ENCODE measurements at places on chromosomes 12 and 14.

DNA sequence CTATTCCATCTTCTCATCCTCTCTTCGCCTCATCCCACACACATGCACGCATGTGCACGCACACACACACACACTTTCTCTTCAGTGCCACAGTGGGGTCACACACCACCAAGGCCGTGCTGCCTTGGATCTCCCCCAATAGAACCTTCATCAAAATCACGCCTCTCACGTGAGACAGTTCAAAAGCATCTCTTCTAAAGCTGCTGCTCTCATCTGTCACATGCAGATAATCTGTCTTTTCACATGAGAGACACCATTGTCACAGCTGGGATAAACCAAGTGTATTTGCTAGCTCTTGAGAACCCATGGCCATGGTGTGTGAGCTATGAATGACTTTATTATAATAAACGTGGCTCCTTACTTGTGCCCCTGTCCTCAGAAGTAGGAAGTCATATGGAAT lies 218.7 kb downstream of the EGLN3 start:
- no peak for DNase-seq

GRCh38 chr12:97177481-97177880 lies 270.4 kb downstream of the NEDD1 start:
- DNase-seq = no peak

- no peak for DNase-seq
These were observed 354.1 kb downstream of the DPF3 start for GRCh38 chr14:72539661-72540315.

GRCh38 chr12:39237004-39237403 lies 205.9 kb downstream of the KIF21A start:
- DNase-seq = no peak

DNA sequence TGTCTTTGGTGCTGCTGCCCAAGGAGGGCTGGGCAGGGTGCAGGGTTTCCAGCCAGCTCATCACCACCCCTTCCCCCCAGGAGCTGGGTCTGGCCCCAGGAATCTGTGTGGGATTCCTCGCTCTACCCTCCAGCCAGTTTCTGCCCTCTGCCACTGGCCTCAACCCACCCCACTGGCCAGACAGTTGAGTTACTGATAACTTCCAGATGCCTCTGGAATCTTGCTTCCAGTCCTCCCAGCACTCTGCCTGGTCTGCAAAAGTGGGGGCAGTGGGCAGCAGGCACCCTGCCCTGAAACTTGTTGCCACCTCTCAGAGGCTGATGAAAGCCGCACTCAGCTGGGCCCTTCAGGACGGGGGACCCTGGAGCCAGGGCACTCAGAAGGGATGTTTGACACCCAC lies 20.1 kb upstream of the TBX3 start:
- no peak for DNase-seq

DNA sequence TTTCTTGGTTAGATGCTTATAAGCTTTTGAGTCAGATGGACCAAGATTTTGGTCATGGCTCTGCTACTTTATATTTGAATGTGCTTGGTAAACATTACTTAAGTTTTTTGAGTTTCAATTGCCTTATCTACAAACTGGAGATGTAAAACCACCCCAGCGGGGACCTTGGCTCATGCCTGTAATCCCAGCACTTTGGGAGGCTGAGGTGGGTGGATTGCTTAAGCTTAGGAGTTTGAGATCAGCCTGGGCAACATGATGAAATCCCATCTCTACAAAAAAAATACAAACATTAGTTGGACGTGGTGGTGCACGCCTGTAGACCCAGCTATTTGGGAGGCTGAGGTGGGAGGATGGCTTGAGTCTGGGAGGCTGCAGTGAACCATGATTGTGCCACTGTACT lies 11.2 kb downstream of the NECAP1 start:
- DNase-seq = no peak

DNA sequence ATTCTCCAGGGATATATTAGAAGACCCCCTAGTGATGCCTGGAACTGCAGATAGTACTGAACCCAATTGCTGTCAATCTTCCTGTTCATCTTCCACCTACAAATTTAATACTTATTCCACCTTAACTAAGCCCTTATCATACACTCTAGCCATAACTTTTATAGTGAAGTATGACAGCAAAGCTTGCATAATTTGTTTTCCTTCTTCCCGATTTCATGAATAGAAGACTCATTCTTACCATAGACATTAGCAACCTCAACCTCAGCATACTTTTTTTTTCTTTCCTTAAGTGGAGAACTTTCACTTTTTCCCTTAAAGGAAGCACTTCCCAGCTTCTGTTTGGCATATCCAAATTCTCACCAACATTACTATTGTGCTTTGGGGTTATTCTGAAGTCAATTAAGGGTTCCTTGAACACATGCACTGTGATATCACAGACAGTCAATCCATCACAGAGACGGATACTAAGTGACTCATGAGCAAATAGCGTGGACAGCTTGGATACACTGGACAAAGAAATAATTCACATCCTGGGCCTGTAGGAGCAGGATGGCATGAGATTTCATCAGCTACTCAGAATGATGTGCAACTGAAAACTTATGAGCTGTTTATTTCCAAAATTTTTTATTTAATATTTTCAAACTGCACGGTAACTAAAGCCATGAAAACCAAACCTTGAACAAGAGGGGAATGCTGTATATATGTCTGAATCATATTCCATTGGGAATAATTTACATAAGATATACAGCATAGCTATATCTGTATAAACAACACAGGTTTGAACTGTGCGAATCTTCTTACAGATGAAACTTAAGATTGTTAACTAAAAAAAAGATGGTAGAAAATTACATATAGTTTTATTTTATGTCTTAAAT lies 63.9 kb downstream of the SYT1 start:
- DNase-seq = no peak

DNA sequence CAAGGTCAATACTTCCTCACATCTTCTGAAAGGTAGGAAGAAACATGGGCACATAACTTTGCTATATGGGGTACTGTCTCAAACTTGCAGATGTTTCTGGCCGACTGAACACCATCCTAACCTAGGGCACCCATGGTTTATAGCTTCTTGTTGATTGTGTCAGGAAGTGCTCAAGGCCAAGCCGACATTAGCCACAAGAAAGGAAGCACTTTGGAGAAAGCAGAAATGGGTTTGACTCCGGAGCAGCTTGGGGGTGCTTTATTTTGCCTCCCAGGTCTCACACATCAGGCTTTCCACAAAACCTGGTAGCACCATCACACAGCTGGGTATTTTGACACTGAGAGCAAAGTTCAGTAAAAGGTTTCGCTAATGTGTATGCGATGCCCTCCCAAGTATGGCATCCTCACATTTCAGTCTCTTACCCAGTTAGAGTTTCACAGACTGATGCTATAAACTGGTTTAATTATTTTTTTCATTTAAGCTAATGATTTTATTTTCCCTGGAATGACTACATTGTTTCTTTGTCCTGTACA lies 25.2 kb upstream of the BHLHE41 start:
- no peak for DNase-seq

GRCh38 chr14:98163873-98164272 lies 1108.1 kb downstream of the BCL11B start:
- DNase-seq = no peak

DNA sequence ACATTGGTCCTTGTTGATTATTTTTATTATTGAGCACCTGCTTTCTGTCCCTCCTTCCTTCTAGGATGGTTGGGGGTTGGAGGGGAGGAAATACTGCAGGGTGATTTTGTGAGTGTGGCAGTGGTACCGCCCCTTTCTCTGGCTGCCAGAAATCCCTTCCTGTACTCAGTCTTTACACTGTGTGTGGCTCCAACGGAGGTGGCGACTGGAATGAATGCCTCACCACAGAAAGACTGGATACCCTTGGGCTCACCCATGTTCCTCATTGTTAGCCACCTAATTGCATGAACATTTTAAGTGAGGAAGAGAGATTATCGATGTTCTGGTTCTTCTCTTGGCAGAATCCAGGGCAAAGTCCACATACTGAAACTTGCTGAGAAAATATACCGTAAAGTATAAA lies 272.0 kb upstream of the E2F7 start:
- DNase-seq = no peak

- DNase-seq = no peak
These were observed 116.4 kb downstream of the TAOK3 start for GRCh38 chr12:118256352-118256751.

DNA sequence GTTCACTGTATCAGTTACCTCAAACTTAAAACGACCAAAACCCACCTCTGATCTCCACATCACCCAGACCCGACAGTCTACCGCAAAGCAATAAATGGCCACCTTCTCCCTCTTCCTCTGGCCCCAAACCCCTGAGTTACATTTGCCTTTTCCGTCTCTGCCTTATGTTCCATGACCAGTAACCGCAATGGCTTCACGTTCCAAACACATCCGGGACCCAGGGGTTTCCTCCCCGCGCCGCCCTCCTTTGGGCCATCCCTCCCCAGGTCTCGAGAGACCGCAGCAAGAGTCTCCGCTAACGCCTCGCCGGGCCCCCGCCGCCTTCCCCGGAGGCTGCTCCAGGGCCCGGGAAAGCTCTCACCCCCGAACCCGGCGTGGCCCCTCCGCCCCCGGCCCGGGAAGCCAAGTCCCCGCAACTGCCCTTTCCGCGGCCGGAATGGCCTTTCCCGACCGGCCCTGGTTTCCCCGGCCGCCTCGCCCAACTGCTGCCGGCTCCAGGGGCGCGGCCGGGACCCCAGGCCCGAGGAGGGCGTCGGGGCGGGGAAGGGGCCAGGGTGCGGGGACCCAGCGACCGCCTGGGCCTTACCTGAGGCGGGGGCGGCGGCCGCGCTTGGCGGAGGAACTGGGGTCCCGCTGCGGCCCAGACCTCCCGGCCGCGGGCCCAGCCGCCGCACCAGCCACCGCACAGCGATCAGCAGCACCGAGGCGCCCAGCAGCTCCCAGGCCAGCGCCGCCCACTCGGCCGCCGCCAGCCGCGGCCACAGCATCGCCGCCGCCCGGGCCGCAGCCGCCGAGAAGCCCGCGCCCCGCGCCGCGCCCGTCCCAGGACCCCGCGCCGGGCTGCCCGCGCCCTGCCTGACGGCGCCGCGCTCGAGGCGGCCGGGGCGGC lies at the start of gene ANKLE2:
ANKLE2 (minus strand) TSS at position 801 of the 889 bp plus-strand sequence; CDS start at position 767, 34 bp downstream.
- peak; percentile 33 for DNase-seq

DNA sequence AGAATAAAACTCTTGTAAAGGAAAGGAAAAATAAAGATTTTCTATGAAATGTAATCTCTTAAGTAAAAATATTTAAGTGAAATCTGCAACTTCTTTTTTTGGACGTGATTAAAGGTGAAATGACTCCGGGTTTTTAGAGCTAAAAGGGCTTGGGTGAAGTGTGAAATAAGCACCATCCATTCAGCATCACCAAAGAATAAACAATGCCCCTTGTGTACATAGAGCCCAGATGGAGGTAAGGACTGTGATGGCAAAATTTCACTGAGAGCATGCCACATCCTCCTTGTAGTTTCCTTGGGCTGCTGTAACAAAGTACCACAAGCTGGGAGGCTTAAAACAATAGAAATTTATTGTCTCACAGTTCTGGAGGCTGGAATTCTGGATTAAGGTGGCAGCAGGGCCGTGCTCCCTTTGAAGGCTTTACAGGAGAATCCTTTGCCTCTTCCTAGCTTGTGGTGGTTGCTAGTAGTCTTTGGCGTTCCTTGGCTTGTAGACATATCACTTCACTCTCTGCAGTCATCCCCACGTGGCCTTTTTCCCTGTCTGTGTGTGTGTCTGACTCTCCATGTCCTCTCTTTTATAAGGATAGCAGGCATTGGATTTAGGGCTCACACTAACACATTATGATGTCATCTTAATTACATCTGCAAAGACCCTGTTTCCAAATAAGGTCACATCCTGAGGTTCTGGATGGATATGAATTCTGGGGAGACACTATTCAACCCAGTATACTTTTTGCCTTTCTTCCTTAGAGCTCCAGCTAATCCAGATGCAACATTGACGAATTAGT lies 24.2 kb downstream of the ZNF664 start:
- DNase-seq = no peak

DNA sequence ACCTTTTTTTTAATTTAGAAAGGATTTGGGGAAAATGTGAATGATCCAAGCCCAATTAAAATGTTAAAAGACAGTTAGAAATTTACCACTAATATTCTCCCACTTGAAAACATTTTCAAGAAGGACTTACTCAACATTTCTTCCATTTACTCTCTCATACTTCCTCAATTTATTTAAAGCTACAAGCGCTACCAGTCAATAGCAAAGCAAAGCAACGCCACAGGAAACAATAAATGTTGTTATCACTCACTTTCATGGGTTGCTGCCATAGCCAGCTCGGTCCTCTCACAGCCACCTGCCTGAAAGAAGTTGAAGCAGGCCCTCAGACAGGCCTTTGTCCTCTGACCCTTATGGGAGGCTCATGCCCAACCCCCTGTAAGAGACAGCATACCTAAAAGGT lies 6.0 kb upstream of the SOS2 start:
- DNase-seq = no peak

DNA sequence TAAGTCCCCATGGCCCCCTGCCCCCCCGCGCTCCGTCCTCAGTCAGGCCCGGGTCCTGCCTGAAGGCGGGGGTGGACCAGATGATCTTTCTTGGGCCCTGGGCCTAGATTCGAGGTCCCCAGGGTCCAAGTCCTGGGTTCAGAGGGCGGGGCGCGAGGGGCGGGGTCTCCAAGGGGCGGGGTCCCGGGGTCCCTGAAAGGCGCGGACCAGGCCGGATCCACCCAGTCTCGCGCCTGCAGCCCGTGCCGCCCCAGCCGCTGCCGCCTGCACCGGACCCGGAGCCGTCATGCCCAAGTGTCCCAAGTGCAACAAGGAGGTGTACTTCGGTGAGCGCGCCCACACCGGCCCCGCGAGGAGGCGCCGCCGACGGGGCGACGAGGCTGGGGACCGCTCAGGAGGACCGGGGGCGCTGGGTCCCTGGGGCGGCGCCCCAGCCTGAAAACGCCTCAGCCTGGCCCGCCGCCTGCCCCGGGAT lies 325 bp downstream of the CRIP1 start:
- no peak for DNase-seq

DNA sequence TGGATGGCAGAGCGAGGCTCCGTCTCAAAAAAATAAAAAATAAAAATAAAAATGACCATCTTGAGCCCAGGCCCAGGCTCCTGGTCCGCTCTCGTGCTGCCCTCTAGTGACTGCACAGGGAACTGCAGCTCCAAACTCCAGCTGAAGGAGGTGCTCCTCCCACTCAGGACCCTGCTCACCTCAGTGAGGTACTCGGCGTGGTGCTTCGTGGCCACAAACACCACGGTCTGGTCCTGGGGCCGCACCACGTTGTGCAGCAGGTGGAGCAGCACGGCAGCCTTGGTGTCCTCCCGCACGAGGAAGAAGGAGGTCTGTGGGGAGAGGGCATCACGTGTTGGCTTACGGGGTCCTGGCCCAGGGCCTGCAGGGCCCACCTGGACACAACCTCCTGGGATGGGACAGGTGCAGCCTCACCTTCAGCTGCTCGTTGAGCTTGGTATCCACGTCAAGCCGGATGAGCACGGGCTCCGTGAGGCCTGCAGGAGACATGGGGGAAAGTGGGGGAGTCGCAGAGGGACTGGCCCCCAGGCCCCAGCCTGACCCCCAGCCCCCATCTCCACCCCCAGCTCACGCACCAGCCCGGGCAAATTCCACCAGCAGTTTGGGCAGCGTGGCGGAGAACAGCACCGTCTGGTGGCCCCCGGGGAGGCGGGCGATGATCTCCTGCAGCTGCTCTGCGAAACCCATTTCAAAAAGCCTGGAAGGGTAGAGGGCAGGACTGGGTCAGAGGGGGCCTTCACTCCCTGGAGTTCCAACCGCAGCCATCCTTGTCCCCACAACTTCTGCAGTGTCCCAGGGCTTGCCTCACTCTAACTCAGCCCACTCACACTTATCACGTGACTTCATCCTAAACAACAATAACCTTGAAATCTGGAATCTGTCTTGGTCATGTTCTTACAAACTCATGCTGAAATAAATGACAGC lies 10.6 kb downstream of the DDX54 start:
- no peak for DNase-seq

GRCh38 chr12:116143909-116144308 lies 133.6 kb downstream of the MED13L start:
- DNase-seq = no peak

- peak; percentile 7 for DNase-seq
These were observed 99.4 kb downstream of the CRADD start for GRCh38 chr12:93776581-93777018.
